Activated naive CD4-positive, alpha-beta T cell treated with anti-CD3 and anti-CD28 coated beads for 36 hours (primary cell): ENCODE measurements at places on chromosomes 11 and 22. TPM values are rescaled to one million over a fixed set of nuclear protein-coding genes. Genes with fewer than 3 reads are reported as not detected.
A peak's percentile ranks its signal among the peaks of the same experiment; 100 is the strongest.

GRCh38 chr11:130323452-130324450, 9.0 kb upstream of the ZBTB44 start:
- no peak for DNase-seq

DNA sequence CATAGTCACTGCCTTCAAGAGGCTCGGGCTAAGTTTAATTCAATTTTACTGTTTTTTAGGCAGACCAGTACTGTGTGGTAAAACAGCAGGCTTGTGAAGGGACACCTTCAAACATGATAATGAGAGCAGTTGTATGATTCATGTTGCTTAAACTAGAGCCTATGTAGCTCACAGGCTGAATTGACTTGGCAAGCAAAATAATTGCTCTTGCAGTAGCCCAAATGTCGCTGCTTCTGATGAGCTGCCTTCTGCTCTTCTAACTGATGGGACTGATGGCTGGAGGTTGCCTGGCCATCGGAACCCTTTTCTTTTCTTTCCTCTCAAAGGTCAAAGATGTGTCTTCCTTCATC, 137.6 kb downstream of the MAML2 start:
- DNase-seq, result peak; percentile 56

- no peak for DNase-seq
Measured at GRCh38 chr11:85854212-85854556, 999 bp upstream of the CCDC83 start.

DNA sequence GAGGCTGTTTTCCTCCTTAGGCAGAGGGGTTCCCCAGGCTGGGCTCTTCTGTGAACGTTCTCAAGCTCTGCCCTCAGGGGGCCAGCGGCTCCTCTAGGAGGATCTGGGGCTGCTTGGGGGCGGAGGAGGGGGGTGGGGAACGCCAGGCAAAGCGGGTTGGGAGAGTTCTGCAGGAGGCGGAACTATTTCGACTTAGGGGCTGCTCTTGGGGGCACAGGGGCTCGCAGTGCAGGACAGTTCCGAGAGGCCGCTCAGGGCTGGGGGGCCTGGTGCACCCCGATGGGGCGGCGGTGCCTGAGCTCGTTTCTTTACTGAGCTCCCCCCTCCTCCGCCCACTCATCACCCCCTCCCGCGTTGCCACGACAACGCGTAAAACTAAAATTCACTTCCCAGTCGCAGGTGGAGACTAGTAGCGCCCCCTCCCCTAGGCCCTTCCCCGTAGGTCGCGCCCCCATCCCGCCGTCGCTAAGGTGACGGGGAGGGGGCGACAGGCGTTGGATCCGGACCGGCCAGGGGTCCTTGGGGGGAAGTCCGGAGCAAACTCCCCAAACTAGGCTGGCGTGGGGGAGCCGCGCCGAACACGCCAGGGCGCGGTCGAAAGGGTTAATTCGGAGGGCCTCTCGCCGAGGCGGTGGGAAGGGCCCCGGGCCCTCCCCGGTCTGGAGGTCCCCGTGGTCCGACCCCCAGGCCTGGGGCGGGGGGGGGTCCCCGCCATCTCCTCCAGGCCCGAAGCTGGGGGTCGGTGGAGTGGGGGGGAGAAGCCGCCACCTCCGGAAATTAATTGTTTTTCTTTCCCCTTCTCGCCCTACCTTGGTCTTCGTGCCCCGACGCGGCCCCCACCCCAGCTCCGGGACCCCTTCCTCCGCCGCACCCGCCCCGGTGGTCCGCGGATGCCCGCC, 857 bp downstream of the SHANK3 start:
- DNase-seq, result peak; percentile 23

DNA sequence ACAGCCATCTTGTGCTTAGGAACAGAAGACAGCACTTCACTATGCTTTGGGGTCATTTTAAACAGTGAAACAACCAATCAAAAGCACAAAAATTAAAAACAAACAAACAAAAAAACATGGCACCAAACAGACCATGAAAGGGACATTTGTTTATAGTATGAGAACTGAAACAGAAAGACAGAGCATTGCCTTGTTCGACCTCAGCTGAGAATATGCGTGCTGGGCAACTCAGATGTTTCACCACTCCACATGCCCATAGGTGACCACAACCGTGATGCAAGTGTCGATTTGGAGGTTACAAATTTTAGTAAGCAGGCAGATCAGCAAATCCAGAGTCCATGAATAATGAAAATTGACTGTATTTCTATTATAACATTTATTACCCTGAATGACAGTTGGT, 30.0 kb downstream of the NNMT start:
- no peak for DNase-seq

DNA sequence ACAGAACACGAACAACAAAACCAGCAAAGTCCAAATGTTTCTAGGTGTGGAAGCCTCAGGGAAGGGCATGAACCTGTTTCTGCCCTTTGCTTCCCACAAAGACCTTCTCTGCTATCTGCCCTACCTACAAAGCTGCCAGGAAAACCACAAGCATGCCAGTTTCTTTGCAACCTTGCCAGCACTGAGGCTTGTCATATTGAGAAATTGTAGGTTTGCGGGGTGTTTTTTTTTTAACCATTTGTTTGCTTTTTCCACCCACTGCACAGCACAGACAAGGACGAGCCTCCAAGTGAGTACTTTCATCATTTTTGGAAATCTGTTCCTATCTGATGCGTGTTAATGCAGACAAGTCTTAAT, 12.8 kb downstream of the PARVG start:
- DNase-seq, result peak; percentile 61

DNA sequence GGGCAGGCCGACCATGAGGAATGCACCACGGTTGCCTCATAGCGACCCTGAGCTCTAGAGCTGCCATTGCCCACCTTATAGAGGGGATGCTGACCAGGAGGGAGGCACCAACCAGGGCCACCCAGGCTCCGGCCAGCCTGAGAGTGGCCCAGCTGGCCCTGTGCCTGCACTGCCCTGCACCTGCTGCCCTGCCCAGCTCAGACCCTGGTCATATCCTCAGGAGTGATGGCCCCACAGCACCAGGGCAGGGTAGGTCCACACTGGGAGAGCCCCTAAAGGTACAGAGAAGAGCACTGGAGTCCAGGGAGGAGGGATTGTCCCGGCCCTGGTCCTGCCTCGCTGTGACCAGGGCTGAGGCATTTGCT, 127.8 kb downstream of the MED15 start:
- DNase-seq, result no peak

GRCh38 chr11:9571071-9571762, 2.3 kb upstream of the WEE1 start:
- no peak for DNase-seq

GRCh38 chr22:35170716-35171697, 86.3 kb upstream of the HMGXB4 start:
- no peak for DNase-seq

- DNase-seq, result no peak
Measured at GRCh38 chr11:57745206-57745605, 3.9 kb downstream of the SELENOH start.

DNA sequence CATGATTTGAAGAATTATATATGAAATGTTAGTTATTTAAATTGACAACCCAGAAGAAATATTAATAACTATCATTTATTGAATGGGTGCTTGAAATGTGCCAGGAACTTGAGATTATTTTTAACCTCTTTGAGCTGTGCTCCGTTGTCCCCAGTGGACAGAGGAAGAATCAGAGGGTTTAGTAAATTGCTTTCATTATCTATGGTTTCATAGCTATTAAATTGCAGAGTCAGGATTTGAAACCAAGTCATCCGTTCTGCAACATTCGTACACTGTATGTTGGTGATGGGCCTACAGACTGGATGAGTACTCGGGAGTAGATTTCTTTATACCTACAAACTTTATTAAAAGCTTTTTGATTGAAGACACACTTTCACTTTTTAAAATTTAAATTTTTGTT, 4.9 kb downstream of the HSD17B12 start:
- DNase-seq, result no peak

- DNase-seq, result no peak
Measured at GRCh38 chr11:86122773-86123172, 53.9 kb upstream of the PICALM start.

GRCh38 chr11:44005063-44005701, 42.6 kb upstream of the ACCSL start:
- no peak for DNase-seq

DNA sequence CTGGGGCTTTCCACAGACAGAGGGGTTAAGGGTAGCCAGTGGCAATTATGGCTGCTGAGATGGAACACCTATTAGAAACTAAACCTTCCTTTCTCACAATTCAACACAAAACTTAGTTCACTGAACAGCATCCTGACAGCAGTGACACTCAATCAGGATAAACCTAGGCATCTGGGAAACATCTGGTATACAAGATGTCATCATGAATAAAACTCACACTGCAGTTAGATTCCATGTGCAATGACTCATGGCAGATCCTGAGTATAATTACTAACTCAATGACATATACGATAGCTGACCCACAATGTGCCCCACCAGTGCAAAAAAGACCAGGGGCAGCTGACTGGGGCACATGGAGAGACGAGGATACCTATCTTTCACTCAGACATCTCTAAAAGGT, 17.7 kb downstream of the RBFOX2 start:
- DNase-seq, result no peak

DNA sequence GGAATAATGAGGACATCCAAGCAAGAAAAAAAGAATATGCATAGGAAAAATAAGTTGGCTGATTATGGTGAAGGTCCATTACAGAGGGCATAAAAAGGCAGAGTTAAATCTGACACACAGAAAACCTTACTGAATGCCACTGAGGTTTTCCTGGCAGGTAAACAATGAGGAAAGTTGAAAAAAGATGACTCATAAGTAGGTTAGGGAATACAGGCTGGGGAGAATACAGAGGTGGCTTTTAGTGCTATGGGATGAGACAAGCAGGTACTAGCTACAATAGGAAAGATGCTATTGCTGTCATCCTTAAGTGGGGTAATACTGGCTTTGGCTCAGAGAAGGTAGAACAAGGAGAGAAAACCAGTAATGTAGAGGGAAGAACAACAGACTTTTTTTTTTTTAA, 44.7 kb downstream of the CSTF3 start:
- DNase-seq, result no peak

- DNase-seq, result no peak
Measured at GRCh38 chr11:27857014-27857413, 156.8 kb upstream of the BDNF start.

DNA sequence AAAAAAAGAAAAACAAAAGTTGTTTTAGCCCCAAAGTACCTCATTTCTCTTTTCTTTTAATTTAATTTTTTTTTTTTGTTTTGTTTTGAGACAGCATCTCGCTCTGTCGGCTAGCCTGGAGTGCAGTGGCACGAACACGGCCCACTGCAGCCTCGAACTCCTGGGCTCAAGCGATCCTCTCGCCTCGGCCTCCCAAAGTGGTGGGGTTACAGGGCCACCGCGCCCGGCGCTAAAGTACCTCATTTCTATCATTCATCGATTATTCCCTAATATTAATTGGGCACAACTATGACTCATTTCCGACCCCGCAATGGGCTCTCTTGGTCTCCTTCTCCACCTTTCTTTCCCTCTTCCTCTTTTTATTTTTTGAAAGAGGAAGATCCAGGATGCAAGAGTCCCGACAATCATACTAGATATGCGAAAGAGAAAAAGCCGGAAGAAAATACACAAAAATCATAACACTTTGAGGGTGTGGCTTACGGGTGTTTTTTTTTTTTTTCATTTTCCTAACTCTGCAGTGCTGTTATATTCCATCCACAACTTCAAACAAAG, 475 bp upstream of the AIP start:
- no peak for DNase-seq

GRCh38 chr22:20299746-20300136, 20.1 kb downstream of the DGCR6L start:
- no peak for DNase-seq

GRCh38 chr11:79157738-79158137, 283.1 kb downstream of the TENM4 start:
- no peak for DNase-seq

OR5B21 gene
- not detected for total RNA-seq

APOA1 gene
- not detected for total RNA-seq

TENM4 gene
- total RNA-seq, result not detected

TCP11L1 gene
- 5.7 TPM for total RNA-seq

OR51B5 gene
- total RNA-seq, result not detected

OR51B2 gene
- total RNA-seq, result not detected

ALDH3B2 gene
- total RNA-seq, result not detected

CCDC73 gene
- total RNA-seq, result not detected

TSPO gene
- 112 TPM for total RNA-seq

RASSF7 gene
- 8.3 TPM for total RNA-seq

FOLR2 gene
- total RNA-seq, result not detected

SLC25A18 gene
- total RNA-seq, result not detected
